MCF 10A (cell line): ENCODE measurements at places on chromosomes 13 and 19.

DNA sequence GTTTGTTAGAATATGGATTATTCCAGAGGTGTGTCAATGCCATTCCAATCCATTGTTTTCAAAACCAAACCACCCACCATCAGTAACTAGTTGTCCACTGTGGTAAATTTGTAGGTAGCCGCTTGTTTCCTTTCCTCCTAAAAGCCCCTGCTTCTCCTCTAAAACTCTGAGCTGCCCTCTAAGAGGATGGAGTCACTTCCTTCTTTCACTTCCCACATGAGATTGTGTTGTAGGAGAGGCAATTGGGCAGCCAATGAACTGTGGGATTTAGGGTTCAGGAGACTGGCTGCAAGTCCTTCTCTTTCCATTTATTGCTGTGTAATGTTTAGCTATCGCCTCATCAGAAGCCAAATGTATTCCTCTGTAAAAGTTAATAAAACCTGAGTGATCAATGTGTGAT, 49.9 kb upstream of the RFXAP start:
- no peak overlapping the region for H3K4me3 ChIP-seq
- peaks cover 7% of the 10 kb centered on the region for H3K4me1 ChIP-seq
- H3K27me3 ChIP-seq = no peaks in the 10 kb centered on the region
- H3K27ac ChIP-seq = no peak overlapping the region

DNA sequence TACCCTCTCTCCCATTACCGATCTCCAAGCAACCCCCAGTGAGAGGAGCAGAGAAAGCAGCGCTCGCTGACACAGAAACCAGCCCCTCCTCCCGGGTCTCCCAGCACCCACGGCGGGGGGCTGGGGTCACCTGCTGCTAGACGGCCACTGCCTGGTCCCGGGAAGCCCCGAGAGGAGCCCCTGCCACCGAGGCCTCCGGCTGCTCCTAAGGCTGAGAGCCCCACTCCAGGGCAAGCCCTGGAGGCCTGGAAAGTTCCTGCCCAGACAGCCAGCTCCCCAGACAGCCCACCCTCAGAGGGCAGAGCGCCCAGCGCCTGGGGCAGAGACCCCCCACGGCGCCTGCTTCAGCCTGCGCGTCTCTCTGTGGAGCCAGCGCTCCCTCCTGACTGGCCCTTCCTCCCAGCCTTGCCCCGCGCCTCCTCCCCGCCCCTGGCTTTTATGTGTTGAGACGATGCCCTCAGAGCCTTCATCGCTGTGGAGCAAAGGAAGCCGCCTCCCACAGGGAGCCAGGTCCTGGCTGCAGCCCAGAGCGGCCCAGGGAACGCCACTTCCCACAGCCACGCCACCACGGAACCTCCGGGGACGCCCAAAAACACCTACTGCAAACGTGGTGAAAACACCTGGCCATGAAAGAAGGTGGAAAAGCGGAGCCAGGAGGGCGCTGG, 51.1 kb downstream of the MLLT1 start:
- no peak overlapping the region for H3K4me3 ChIP-seq
- no peak overlapping the region for H3K27ac ChIP-seq
- no peaks in the 10 kb centered on the region for H3K27me3 ChIP-seq
- peaks cover 25% of the 10 kb centered on the region for H3K4me1 ChIP-seq
- no peak for DNase-seq

- no peaks in the 10 kb centered on the region for H3K4me1 ChIP-seq
- H3K4me3 ChIP-seq = no peak overlapping the region
- H3K27me3 ChIP-seq = peaks cover 33% of the 10 kb centered on the region
- H3K36me3 ChIP-seq = no peaks in the 10 kb centered on the region
- DNase-seq = no peak
Observed at GRCh38 chr19:3788996-3789778, 3.0 kb upstream of the MATK start.

- no peaks in the 10 kb centered on the region for H3K4me1 ChIP-seq
- H3K27ac ChIP-seq = no peak overlapping the region
- H3K27me3 ChIP-seq = no peaks in the 10 kb centered on the region
- no peak for DNase-seq
Observed at GRCh38 chr13:20118268-20119140, 42.3 kb downstream of the GJA3 start.

DNA sequence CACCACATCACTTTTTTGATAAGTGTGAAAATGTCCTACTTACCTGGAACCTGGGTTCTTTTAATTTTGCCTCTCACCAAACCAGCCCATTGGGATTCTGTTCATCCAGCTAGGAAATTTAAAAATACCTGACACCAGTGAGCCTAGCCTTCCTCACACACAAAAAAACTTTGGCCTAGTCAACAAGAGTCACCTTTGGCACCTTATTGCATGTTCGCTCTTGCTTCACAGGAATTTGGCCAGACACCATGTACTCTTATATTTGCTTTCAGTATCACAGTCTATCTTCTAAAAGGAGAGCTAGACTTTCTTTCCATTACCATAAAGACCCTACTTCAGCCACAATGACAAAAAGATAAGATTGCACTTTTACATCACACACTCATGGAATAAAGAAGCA, 65.8 kb downstream of the ZNF257 start:
- H3K27ac ChIP-seq = no peak overlapping the region
- no peaks in the 10 kb centered on the region for H3K27me3 ChIP-seq
- H3K4me3 ChIP-seq = no peak overlapping the region

- peaks cover 7% of the 10 kb centered on the region for H3K36me3 ChIP-seq
- no peak overlapping the region for H3K27ac ChIP-seq
- no peak for DNase-seq
- H3K4me1 ChIP-seq = no peaks in the 10 kb centered on the region
Observed at GRCh38 chr19:56643460-56643955, 549 bp downstream of the SMIM17 start.

DNA sequence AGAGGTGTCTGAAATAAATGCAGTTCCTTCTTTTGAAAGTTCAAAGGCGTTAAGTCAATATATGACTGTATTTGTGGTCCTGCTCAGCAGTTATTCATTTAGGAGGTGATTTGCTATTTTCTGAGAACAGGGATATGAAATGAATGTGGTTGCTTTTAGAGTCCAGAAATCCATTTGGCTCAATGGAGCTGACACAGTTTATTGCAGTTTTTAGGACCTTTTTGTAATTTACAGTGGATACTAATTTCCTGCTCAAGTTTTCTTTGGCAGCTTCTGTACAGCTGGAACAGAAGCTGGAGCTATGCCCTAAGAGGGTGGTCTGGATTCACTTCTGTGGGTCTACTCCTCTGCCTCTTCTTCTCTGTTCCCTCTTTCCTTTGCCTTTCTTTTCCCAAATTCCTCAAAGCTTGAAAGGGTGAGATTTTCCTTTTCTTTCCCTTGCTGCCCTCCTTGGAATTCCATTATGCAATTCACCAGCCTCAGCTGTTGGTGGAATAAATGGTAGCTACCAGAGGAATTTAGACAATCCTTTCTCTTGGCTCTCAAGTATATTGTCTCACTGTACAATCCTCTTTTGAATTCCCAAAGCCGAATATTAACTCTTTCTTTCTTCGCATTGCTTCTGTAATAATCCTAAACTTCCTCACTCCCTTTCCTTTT, 39.9 kb downstream of the ITGBL1 start:
- H3K4me3 ChIP-seq = no peak overlapping the region
- H3K36me3 ChIP-seq = no peaks in the 10 kb centered on the region
- H3K4me1 ChIP-seq = peaks cover 7% of the 10 kb centered on the region
- H3K27me3 ChIP-seq = no peaks in the 10 kb centered on the region

DNA sequence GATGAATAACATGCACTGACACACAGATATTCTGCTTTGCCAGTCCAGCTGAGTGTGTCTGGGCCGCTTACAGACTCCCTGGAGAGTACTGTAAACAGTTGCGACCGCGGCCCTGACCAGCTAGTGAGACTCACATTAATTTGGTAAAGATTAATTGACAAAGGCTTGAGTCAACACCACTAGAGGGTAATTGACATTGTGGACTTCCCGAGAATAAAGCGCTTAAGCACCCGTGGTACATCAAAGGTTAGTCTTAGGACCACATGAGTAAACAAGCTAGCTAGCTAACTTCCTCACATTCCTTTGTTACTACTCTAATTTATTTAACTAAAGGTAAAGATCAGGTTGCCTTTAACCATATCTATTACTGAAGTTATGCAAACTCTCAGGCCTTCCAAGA, 624.4 kb upstream of the ARGLU1 start:
- H3K27me3 ChIP-seq = no peaks in the 10 kb centered on the region
- no peak for DNase-seq
- no peak overlapping the region for H3K4me3 ChIP-seq
- H3K4me1 ChIP-seq = no peaks in the 10 kb centered on the region
- no peaks in the 10 kb centered on the region for H3K36me3 ChIP-seq
- H3K27ac ChIP-seq = no peak overlapping the region
